Activated T-cell treated with anti-CD3 and anti-CD28 coated beads for 24 hours (primary cell): ENCODE measurements at places on chromosomes 6 and 20.

DNA sequence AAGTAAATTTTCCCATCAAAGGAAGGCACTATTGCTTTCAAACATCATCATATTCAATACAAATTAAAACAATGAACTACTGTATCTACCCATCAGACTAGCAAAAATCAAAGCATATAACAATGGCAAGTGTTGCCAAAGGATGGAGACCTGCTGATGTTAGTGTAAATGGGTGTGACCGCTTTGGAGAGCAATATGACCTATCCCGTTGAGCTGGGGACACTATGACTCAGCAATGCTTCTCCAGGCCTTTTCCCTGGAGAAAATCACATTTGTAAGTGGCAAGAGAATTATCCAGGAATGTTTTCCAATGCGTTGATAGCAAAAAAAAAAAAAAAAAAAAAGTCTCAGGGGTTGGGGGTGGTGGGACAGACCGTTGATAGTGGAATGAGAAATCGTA is 46.1 kb downstream of the PHACTR3 start:
- no peak for DNase-seq

DNA sequence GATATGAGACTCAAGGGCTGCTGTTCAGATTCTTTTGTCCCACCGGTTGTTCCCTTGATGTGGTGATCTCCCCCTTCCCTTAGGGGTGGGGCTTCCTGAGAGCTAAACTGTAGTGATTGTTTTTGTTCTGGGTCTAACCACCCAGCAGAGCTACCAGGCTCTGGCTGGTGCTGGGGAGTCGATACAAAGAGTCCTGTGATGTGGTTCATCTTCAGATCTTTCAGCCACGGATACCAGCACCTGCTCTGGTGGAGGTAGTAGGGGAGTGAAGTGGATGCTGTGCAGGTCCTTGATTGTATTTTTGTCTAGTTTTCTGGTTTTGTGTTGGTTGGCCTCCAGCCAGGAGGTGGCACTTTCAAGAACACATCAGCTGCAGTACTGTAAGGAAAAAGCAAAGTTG is 801.6 kb downstream of the EPHA7 start:
- DNase-seq, result no peak

- no peak for DNase-seq
These were observed 18.2 kb upstream of the HDGFL1 start for GRCh38 chr6:22550971-22551670.

GRCh38 chr6:3432416-3432815 is 24.4 kb downstream of the SLC22A23 start:
- no peak for DNase-seq
